Activated B cell treated with CpG ODN at 0.5 μM for 24 hours (primary cell): ENCODE measurements at places on chromosomes 12 and 14.

GRCh38 chr14:50804181-50804721 lies 26.7 kb downstream of the NIN start:
- H3K27me3 ChIP-seq = no peaks in the 10 kb centered on the region
- no peak overlapping the region for H3K4me3 ChIP-seq
- H3K27ac ChIP-seq = no peak overlapping the region
- H3K36me3 ChIP-seq = peaks cover 75% of the 10 kb centered on the region

DNA sequence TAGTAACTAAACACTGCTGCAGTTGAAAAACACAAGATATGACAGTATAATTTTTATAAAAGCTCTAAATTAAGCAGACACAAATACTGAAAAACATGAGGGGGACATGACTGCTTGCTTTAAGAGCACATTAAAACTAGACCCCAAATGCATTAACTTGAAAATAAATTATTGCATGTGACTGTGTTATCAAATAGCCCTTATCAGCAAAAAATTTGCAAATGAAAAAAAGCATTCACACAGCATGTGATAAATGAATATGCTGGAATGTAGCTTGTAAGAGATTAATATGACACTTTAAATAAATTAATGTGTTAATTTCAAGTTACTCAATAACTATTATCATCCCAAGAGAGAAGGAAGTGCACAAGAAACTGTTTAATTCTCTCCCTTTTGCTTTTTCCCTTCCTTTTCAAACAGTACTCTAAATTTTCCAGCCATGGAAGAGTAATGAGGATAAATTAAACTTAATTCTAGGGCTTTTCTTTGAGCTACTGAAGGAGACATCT lies 1422.1 kb upstream of the FLRT2 start:
- H3K36me3 ChIP-seq = no peaks in the 10 kb centered on the region
- no peak overlapping the region for H3K27ac ChIP-seq

- no peak for DNase-seq
- no peak overlapping the region for H3K27ac ChIP-seq
- no peaks in the 10 kb centered on the region for H3K27me3 ChIP-seq
- H3K4me3 ChIP-seq = no peak overlapping the region
- no peaks in the 10 kb centered on the region for H3K4me1 ChIP-seq
Observed at GRCh38 chr14:84671776-84672175, 858.2 kb upstream of the FLRT2 start.

GRCh38 chr14:96792003-96792402 lies 5.2 kb upstream of the VRK1 start:
- DNase-seq = no peak
- H3K27ac ChIP-seq = no peak overlapping the region
- H3K4me3 ChIP-seq = no peak overlapping the region

- no peaks in the 10 kb centered on the region for H3K27me3 ChIP-seq
- no peak overlapping the region for H3K27ac ChIP-seq
- H3K4me1 ChIP-seq = no peaks in the 10 kb centered on the region
- H3K4me3 ChIP-seq = no peak overlapping the region
- H3K36me3 ChIP-seq = no peaks in the 10 kb centered on the region
Observed at GRCh38 chr12:45568808-45569207, 160.7 kb upstream of the ARID2 start.

DNA sequence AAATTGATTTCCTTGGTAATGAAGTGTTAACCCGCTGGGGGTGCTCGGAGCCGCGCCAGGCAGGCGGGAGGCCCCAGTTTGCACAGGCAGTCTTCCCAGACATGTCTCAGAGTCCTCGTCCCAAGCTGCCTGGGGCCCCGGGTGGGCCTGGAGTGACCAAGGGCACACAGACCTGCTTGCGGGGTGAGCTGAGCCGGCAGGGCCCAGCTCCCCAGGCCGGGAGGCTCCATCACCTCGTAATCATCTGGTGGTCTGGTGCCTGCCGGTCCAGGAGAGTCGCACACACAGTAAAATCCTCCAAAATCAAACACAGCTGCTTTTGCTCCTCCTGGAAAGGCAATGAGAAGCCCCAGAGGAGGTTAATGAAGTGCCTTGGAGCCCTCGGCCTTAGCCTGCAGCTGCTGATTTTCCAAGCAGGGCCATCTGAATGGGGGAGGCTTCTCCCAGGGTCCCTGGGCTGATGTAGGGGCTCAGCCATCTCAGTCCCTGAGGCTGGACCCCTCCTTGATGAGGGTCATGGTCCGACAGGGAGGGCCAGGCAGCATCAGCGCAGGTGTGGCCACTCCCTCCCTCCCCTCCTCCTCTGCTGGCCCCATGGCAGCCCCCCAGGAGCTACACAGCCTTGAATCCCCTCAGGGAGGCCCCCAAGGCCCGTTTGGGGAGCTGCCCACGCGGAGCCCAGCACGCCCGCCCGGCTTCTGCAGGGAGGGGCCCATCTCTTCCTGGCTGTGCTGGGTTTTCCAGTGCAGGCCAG lies 39.4 kb upstream of the FBRSL1 start:
- DNase-seq = no peak
- peak overlapping the region; percentile 32 for H3K4me3 ChIP-seq
- no peaks in the 10 kb centered on the region for H3K36me3 ChIP-seq
- H3K27ac ChIP-seq = no peak overlapping the region

DNA sequence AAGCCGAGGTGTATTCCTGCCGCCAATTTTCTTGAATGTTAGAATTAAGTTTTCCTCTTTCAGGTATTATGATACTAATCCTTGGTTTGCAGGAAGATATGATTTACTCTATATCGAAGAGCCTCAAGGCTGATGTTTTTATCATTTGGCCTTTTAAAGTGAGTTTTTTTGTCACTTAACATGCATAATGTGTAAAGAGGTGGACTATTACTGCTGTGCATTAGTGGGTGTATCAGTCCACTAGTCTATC lies 11.1 kb upstream of the TMPO start:
- peaks cover 5% of the 10 kb centered on the region for H3K27me3 ChIP-seq
- peak overlapping the region; percentile 99 for H3K27ac ChIP-seq
- DNase-seq = no peak
- H3K4me3 ChIP-seq = peak overlapping the region; percentile 99
- peaks cover 15% of the 10 kb centered on the region for H3K36me3 ChIP-seq
- H3K4me1 ChIP-seq = peaks cover 23% of the 10 kb centered on the region

- H3K27ac ChIP-seq = no peak overlapping the region
- DNase-seq = no peak
- H3K4me1 ChIP-seq = no peaks in the 10 kb centered on the region
- H3K4me3 ChIP-seq = no peak overlapping the region
Observed at GRCh38 chr12:52434760-52435530, 774 bp upstream of the KRT75 start.

- no peaks in the 10 kb centered on the region for H3K27me3 ChIP-seq
- H3K4me1 ChIP-seq = peaks cover 72% of the 10 kb centered on the region
- no peak for DNase-seq
Observed at GRCh38 chr12:26122681-26123481, 2.0 kb downstream of the BHLHE41 start.

DNA sequence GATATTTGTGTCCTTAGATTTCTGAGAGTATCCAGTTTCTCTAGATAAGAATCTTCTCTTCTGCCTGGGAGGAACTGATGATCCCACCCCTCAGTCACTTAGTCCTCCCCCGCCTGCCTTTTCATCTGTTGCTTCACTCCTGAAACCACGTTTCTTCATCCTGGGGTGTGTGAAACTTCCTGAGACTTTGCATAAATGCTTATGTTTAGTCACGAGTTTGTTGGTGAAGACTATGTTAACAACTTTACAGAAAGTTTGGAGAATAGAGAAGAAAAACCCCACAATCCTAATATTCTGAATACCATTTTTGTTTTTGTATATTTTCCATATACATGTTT lies 33.2 kb downstream of the MARK3 start:
- DNase-seq = no peak
- H3K27ac ChIP-seq = no peak overlapping the region
- H3K4me1 ChIP-seq = peaks cover 32% of the 10 kb centered on the region
- no peaks in the 10 kb centered on the region for H3K27me3 ChIP-seq
- peaks cover 49% of the 10 kb centered on the region for H3K36me3 ChIP-seq

DNA sequence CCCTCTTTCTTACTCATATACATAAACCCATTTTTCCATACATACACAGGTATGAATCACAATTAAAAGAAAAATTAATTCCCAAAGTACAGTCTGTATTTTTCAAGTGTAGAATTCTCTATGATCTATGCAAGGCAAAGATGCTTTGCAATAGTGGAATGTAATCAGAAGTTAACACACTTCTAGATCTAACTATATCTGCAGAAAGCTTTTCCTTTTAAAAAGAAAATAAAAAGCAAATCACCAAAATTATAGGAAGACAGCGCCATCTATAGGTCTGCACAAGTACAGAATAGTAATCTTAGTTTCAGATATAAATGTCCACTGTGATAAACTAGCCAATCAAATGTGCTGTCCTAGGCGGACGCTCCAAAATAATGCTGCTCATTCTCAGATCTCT lies 22.0 kb downstream of the SLC25A21 start:
- no peak overlapping the region for H3K4me3 ChIP-seq
- H3K27ac ChIP-seq = no peak overlapping the region
- H3K36me3 ChIP-seq = no peaks in the 10 kb centered on the region
- no peaks in the 10 kb centered on the region for H3K27me3 ChIP-seq

- no peaks in the 10 kb centered on the region for H3K36me3 ChIP-seq
- no peak overlapping the region for H3K27ac ChIP-seq
- DNase-seq = no peak
- H3K4me1 ChIP-seq = no peaks in the 10 kb centered on the region
- no peak overlapping the region for H3K4me3 ChIP-seq
- peaks cover 4% of the 10 kb centered on the region for H3K27me3 ChIP-seq
Observed at GRCh38 chr12:117803001-117803400, 165.8 kb downstream of the KSR2 start.

GRCh38 chr14:54600717-54601109 lies 33.8 kb downstream of the SAMD4A start:
- peaks cover 4% of the 10 kb centered on the region for H3K4me1 ChIP-seq
- no peaks in the 10 kb centered on the region for H3K27me3 ChIP-seq
- H3K4me3 ChIP-seq = no peak overlapping the region
- H3K27ac ChIP-seq = no peak overlapping the region
- no peak for DNase-seq

DNA sequence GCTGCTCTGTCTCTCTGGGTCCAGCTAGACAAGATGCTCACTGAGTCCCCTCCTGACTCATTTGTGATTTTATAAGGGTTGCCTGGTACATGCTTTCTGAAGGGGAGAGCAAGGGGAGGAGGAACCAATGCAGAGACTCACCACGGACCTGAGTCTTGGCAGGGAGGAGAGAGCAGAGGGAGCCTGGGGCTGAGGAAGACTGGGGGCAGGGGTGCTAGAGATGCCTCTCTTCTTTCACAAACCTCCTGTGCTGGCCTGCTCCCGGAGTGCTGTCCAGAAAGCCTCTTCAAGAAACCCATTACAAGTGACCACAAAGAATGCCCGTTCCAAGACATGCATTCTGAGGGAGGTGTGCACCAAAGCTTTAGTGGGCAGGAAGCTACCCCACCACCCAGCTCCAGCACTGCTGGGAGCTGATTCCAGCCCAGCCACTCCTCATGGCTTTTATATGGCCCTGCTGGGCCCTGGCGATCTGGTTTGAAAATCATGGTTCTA lies 33.1 kb upstream of the DICER1 start:
- peaks cover 35% of the 10 kb centered on the region for H3K36me3 ChIP-seq
- peaks cover 5% of the 10 kb centered on the region for H3K4me1 ChIP-seq
- H3K27ac ChIP-seq = no peak overlapping the region
- DNase-seq = no peak
- no peak overlapping the region for H3K4me3 ChIP-seq

DNA sequence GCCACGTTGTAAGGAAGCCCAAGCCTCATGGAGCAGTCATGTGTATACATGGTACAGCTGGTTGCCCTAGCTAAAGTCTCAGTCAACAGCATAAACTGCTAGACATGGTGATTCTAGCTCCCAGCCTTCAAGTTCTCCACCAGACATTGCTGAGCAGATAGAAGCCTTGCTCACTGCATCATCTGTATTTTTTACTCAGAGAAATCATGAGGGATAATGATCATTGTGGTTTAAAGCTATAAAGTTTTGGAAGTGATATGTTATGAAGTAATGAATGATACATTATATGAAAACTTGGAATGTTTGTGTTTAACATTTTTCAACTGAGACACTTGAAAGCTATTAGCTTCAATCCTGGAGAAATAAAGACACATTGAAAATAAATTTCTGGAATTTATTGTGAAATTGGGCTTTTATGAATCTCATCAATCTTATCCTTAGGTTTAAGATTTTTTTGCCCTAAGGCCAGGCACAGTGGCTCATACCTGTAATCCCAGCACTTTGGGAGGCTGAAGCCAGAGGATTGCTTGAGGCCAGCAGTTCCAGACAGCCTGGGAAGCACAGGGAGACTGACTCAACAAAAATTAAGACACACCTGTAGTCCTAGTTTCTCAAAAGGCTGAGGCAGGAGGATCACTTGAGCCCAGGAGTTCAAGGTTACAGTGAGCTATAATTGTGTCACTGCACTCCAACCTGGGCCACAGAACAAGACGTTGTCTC lies 5.6 kb upstream of the NFATC4 start:
- H3K36me3 ChIP-seq = no peaks in the 10 kb centered on the region
- no peak overlapping the region for H3K4me3 ChIP-seq
- H3K27me3 ChIP-seq = peaks cover 6% of the 10 kb centered on the region
- H3K4me1 ChIP-seq = peaks cover 19% of the 10 kb centered on the region

DNA sequence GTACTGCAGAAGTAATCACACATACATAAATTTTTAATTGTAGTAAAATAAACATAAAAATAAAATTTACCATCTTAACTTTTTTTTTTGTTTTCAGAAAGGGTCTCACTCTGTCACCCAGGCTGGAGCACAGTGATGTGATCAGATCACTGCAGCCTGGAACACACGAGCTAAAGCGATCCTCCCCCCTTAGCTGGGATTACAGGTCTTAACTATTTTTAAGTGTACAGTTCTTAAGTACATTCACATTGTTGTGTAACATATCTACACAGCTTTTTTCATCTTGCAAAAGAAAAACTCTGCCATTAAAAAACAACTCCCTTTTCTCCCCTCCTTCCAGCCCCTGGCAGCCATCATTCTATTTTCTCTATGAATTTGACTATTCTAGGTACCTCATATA lies 92.3 kb downstream of the PPP1R12A start:
- H3K4me1 ChIP-seq = peaks cover 10% of the 10 kb centered on the region
- H3K27me3 ChIP-seq = no peaks in the 10 kb centered on the region
- no peak for DNase-seq
- no peak overlapping the region for H3K4me3 ChIP-seq
- no peak overlapping the region for H3K27ac ChIP-seq

DNA sequence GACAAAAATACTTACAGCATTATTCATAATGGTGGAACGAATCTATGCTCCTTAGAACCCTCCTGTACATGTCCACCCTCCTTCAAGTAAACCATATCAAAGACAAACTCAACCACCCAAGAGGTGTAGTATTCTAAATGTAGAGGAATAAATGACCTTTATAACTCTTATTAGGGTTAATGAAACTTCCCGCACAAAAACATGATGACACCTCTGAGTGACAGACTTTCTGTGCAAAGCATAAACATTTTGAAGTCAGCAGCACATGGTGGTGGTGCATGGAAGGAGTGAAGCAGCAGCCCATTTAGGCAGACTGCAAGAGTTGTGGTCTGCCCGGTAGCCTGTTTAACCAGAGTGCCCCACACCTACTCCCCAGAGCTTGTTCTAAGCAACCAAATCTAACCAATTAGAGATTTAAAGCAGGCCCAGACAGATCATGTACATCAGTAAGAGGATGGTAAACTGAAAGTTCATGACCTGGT lies 615 bp upstream of the ASB8 start:
- peaks cover 13% of the 10 kb centered on the region for H3K36me3 ChIP-seq
- H3K27ac ChIP-seq = peak overlapping the region; percentile 97
- H3K27me3 ChIP-seq = peaks cover 2% of the 10 kb centered on the region
- H3K4me3 ChIP-seq = peak overlapping the region; percentile 96
- H3K4me1 ChIP-seq = peaks cover 26% of the 10 kb centered on the region
- DNase-seq = no peak
